Hematopoietic multipotent progenitor cell treated with erythropoietin and hydrocortisone succinate and interleukin-3 and kit ligand, for 8 days (in vitro differentiated cells): ENCODE measurements at places on chromosomes 4 and X.

- DNase-seq, result no peak
Observed at GRCh38 chrX:136256026-136256425, 4.8 kb upstream of the MAP7D3 start.

GRCh38 chrX:103517246-103517645, 2.0 kb downstream of the RAB40A start:
- DNase-seq, result no peak

DNA sequence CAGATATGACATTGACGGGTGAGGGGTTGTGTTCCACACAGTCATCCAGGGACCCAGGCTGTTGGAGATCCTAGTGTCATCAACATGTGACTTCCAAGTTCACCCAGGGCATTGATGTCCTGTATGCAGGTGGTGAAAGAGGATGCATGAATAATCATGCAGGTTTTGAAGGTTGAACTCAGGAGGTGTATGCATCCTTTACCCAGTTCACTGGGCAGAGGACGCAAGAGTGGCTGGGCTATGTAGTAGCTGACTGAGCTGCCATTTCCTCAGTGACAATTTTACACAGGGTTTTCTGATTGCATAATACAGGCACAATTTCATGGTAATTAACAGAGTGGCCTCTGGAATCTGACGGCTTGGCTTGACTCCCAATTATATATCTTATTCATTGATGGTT, 323.0 kb downstream of the HS3ST1 start:
- DNase-seq, result no peak

- DNase-seq, result peak; percentile 99
Observed at GRCh38 chr4:129093191-129093920, at the start of gene SCLT1. SCLT1 (minus strand) TSS chr4:129093539; CDS start chr4:129093103, 436 bp downstream.

GRCh38 chr4:5869966-5870619, 22.8 kb downstream of the CRMP1 start:
- DNase-seq, result no peak

DNA sequence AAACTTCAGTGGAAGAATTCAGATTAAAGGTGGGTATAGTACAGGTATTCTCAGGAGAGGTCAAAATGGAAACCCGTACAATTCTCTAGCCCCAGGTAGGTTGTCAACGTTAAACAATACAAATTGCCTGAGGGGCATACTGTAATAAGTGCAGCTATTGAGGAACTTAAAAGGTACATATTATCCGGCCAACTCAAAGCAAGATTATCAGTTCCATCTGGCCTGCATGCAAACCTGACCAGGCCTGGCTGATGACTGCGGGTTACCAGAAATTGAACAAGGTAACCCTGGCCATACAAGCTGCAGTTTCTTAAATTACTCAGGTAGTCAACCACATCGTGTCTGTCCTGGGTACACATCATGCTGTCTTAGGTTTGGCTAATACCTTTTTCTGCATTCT, 12.3 kb upstream of the ZNF630 start:
- DNase-seq, result no peak

DNA sequence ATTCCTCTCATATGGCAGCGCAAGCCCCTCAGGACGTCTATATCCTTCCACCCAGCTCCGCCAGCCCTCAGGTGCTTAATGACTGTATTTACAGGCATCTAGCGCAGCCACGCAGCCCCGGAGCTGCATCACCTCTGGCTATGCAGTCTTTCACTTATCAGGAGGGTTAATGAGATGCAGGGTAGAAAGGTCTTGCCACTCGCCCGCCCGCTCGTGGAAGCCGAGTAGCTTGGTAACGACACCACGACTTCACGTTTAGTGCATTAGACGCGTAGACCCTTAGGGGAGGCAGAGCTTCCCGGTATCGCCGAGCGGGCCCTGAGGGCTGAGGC, 1.5 kb upstream of the SLC16A2 start:
- no peak for DNase-seq

- peak; percentile 55 for DNase-seq
Observed at GRCh38 chr4:114659386-114660008, 60.9 kb downstream of the UGT8 start.

DNA sequence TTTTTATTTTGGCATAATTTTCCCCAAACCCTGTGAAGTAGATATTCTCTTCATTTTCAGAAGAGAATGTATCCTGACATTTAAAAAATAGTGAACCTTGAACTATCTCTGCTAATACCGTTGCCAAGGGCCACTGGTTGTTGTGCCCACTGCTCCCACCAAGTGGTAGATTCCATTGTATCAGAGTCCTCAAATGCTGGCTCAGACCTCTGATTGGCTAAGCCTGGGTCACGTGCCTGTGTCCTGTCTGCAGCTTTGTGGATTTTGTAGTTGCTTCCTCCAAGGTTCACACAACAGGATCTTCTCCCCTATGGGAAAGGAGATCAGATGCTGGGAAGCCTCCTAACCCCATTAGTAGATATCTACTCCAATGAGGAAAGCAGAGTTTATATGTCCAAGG, 104.8 kb upstream of the CASK start:
- no peak for DNase-seq

DNA sequence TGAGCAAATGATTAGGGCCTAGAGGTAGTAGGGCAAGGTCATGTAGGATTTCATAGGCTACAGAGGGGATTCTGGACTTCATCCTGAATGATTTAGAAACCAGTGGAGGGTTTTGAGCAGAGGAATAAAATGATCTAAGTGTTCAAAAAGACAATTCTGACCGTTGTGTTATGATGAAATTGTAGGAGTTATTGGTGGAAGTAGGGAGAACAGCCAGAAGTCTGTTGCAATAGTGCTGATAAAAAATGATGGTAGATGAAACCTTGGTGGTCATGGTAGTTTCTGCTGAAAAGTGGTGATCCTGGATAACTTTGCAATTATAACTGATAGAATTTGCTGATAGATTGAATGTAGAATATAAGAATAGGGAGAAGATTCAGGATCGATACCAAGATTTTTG, 60.2 kb downstream of the MID1IP1 start:
- DNase-seq, result no peak

GRCh38 chr4:74377714-74378113, 12.8 kb downstream of the EREG start:
- no peak for DNase-seq

DNA sequence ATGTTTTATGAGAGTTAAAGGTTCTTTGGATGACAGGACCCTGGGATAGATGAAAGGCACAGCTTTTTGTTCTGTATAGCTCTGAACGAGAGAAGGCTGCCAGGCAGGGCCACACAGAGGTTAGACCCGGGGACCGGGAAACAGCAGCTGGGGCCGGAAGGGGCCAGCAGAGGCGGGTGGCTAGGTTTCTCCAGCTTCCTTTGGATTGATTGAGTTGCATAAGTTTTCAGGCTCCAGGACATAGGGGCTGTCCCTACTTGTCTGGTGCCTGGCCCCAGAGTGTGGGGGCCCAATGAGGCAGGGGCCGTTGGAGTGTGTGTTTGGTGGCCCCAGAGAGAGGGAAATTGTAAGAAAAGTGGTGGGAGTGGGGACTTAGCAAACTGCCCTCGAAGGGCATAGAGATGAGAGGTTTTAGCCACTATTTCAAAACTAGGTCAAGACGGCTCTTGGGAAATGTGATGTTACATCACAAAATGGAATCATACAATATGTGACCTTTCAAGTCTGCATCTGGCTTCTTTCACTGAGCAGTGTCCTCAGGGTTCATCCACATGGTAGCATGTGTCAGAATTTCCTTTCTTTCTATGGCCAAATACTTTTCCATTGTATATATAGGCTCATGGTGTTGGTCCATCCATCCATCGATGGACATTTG, 3.7 kb downstream of the ZFP92 start:
- DNase-seq, result no peak
